ENCODE measurements at places on chromosomes 4 and X.
A peak's percentile ranks its signal among the peaks of the same experiment; 100 is the strongest.

DNA sequence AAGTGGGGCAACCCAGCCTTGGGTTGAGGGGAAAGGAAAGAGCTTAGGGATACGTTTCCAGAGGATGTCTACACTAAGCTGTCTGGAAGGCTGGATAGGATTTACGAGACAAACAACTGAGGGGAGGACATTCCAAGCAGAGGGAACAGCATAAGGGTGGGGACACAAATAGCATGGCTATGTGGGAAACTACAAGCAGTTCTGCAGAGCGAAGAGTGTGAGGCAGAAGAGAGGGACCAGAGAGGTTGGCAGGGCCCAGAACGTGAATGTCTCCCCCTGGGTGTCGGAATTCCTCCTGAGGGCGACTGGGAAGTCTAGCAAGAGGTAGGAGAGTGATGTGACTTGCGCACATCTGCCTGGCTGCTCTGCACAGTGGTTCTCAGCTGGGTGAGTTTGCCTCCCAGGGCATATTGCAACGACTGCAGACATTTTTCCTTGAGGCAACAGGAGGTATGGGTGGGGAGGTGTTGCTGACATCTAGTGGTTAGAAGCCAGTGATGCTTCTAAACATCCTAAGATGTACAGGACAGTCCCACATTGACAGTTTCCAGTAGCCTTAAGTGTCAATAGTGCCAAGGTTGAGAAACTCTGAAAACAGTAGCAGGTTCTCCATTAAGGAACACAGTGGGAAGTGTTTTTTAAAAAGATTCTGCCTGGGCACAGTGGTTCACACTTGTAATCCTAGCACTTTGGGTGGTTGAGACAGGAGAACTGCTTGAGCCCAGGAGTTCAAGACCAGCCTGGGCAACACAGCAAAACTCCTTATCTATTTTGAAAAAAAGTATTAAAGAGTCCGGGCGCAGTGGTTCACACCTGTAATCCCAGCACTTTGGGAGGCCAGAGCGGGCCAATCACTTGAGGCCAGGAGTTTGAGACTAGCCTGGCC lies 9.2 kb downstream of the NDUFA1 start:
- DNase-seq: peak; percentile 11

DNA sequence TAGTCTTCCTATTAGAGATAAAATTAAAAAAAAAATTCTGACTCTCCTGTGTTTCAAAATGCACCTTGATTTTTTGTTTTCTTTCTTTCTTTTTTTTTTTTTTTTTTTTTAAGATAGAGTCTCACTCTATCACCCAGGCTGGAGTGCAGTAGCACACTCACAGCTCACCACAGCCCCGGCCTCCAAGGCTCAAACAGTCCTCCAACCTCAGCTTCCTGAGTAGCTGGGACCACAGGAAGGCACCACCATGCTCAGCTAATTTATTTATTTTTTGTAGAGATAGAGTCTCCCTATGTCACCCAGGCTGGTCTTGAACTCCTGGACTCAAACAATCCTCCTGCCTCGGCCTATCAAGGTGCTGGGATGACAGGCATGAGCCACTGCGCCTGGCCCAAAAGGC lies 41.1 kb upstream of the TMEM184C start:
- DNase-seq: no peak

DNA sequence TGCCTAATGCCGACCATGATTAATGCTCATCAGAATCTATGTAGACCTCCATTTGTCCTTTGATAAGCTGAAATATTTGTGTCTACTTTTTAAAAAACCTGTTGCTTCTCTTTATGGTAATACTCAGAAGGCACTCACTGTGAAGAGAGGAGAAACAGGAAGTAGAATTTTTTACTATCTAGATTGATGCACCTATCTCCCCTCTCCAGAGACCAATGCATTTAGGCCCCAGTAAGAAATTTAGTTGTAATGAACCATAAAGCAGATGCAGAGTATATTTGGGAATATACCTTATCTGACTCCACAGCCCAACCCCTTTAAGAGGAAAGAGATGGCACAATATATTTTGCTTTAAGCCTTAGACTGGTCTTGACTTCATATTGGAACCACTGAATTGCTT lies 11.1 kb downstream of the TBL1X start:
- DNase-seq: no peak

GRCh38 chr4:84493092-84493850 lies 5.8 kb downstream of the NKX6-1 start:
- peak; percentile 42 for DNase-seq

- no peak for DNase-seq
These were observed 1.5 kb upstream of the PKD2 start for GRCh38 chr4:88005946-88006345.

- DNase-seq: no peak
These were observed 7.0 kb downstream of the SH3BGRL start for GRCh38 chrX:81208916-81209315.

GRCh38 chr4:186981161-186981560 lies 257.5 kb upstream of the FAT1 start:
- DNase-seq: no peak

GRCh38 chrX:108947205-108947604 lies 210.8 kb upstream of the IRS4 start:
- DNase-seq: no peak

DNA sequence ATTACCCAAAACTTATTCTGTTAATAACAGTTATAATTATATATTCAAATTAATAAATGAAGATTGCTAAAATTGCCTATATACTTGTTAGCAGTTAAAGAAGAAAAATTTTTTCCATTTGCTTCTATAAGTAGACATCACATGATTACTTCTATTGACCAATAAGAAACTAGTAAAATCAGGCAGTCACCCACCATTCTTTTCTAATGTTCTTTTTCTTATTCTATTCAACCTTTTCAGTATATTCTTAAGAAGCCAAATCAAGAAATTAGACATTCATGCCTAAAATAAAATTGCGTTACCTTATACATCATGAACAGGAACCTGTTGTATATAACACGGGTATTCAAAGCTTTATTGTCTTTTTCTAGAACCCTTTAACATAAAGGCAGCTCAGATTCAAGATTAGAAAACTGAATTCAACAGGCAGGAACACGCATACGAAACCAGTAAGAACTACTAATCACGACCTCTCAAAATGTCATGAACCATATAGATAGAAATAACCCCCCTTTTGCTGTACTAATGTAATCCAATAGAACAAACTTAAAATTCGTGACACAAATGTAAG lies 568.1 kb upstream of the DIPK2B start:
- DNase-seq: no peak

DNA sequence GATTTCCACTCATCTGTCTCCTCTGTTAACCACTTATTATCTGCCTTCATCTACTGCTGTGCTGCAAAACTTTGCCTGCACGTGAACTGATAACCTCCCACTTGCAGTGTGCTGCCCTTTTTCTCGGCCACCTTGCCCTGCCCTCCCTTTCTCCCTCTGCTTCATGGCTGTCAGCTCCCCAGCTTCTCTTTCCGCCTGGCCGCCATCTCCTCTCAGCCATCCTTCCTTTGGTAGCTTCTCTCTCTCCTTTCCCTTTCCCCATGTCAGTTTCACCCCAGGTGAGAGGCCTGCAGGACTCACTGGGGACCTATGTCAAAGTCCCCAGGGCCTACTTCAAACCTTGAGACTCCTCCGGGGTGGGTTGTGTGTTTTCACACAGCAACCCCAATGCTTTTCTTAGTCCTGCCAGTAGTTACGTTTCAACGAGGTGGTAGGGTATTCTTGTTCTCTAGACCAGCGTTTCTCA lies 6.6 kb downstream of the MSL3 start:
- no peak for DNase-seq

DNA sequence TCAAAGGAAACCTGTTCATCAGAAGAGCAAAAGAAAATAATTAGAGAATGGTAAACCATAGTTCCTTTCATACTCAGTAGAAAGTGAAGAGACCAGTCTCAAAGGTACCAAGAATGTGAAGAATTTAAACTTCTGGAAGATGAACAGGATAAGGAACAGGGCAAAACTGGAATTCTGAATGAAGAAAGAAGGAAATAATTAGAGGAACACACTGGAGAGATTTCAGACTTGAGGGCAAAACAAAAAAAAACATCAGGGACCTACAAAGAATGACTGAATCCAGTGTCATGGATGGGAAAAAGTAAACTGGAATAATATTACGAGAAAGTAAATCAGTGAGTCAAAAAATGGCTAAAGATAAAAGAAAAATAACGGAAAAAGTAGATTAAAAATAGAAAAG lies 245.6 kb upstream of the NEIL3 start:
- no peak for DNase-seq

GRCh38 chrX:69280933-69281332 lies 115.7 kb upstream of the PJA1 start:
- no peak for DNase-seq

GRCh38 chrX:48761674-48762471 lies at the start of gene GLOD5:
Gene GLOD5 (plus strand): TSS chrX:48761747. CDS start chrX:48761791, 44 bp downstream.
- DNase-seq: peak; percentile 26

GRCh38 chrX:136779346-136779781 lies 1.4 kb downstream of the ARHGEF6 start:
- DNase-seq: no peak

DNA sequence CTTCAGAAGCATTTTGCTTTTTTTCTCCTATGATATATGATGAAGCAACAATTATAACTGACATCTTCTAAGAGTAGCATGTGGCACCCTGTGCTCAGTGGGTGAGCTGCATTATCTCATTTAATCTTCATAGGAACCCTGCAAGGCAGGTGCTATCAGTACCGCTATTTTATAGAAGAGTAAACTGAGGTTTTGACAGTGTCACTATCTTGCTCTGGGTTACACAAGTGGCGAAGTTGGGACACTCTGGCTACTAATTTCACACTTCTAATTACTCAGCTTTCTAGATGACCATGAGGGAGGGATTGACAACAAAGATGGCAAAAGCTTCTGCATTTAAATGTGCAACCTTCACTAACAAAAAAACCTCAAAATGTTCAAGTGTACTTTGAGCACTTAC lies 76.9 kb upstream of the CAMK2D start:
- no peak for DNase-seq

GRCh38 chr4:83618991-83619645 lies 83.2 kb downstream of the GPAT3 start:
- peak; percentile 62 for DNase-seq

GRCh38 chr4:118935819-118936218 lies 47.2 kb downstream of the SYNPO2 start:
- DNase-seq: no peak

DNA sequence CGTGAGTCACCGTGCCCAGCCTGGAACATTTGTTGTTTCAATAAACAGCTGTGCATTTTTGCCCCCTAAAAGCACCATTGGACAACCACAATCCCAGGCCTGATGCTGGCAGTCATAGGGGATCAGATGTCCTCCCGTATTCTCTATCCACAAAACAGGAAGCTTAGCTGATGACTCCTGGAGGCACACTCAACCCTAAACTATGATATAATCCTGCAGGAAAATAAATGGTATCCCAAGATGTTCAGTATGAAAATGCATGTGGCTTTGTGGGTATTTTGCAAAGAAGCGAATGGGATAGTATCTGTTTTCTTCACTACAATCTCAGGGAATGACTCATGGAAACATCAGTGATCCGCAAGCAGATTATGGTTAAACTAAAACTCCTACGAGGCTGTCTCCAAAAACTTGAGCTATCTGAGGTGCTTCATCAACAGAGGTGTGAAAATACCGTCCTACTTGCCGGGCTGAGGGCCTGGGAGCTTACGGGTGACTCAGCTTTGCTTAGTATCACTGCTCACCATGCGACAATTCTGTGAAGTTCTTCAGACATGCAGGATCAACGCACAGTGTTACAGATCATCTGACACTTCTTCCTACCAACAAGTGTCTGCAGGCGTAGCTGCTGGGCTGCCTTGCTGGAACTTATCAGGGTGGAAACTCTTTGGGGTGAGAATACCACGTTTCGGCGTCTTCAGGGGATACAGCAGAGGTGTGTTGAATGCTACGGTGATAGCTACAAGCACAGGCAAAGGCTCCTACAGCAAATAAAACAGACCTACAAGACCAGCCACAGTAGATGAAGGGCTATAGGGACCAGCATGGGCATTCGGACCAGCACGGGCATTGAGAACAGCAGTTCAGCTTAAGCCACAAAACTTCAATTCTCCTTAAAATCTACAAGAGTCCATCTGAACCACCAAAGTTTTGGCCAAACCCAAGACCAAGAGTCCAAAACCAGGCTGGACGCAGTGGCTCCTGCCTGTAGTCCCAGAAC lies 148.5 kb downstream of the DHRSX start:
- DNase-seq: peak; percentile 23

DNA sequence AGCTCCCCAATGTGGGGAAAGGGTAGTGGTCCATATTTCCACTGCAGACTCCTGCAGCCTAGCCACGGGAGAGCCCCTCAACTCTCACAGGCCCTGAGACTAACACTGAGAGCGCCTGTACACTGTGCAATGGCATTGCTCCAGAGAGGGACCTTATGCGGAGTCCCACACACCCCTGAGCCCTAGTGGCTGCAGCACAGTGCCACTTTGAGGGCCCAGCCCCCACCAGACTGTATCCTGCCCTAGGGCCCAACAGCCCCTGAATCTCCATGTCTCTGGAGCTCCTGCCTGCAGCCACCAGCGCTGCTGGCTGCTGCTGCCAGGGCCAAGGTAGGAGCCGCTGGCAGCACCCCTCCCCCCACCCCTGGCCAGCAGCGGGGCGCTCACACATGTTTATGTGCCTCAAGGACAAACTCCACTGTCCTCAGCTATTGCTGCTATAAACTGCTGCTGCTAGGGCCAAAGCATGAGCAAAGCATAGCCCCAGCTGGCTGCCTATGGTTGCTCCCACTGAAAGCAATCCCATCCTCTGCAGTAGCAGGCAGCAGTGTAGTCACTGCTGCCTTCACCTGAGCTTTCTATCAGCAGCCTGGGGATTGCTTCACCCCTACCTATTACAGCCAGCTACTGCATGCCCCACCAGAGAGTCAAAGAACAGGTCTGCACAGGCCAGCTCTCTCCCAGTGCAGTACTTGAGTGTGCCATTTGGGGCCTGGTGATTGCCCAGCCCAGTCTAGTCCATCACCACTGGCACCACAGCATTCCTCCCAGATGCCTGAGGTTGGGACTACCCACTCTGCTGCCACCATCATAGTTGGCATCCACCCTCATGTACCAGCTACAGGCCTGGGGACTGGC lies 24.3 kb downstream of the TMEM154 start:
- no peak for DNase-seq

- DNase-seq: no peak
These were observed 9.9 kb downstream of the CTSO start for GRCh38 chr4:155943605-155944291.

DNA sequence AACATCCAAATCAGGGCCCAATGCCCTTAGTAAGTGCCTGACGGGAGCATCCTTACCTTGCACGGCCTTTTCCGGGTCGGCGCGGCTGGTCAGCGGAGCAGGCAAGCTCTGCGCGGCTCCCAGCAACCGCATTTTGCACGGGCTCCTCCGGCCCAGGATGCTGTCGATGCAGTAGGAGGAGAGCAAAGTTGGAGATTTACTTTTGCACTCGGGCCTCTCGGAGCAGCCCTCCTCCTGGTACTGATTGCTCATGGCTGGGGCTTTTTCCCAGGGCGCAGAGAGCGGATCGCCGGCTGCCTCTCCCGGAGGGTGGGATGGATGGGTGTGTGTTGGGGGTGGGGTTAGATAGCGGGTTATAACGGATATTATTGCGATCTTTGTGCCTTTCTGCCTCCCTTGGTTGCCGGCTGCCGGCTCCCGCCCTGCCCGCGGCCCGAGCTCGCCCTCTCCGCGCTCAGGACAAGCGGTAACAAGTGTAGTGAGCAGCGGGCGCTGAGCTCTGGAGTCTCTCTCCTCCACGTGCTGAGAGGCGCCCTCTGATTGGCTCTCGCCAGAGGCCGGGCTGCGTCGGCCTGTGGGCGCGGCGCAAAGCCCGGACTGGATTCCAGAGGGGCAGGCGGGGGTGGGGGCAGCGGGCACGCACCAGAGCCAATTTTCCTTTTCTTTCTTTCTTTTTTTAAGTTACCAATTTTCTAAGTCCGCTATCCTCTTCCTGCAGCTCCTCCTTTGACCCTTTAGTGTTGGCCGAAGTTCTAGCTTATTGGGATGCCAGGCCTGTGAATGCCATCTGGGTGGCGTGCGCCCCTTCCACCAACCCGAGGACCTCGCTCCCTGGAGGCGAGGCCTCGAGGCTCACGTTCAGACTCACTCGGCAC lies at the start of gene ARX:
TSS of gene ARX (minus strand) at position 480 of the 875 bp plus-strand sequence. CDS start at position 252, 228 bp downstream.
- no peak for DNase-seq

Measured in urothelium cell line (cell line).